Stimulated activated effector memory CD8-positive, alpha-beta T cell treated with anti-CD3 and anti-CD28 coated beads, Interleukin-12 subunit alpha, Interleukin-12 subunit beta, amount 100 ng/mL, for 72 hours (primary cell): ENCODE measurements at places on chromosomes 4 and X.

- no peak for DNase-seq
Observed at GRCh38 chr4:581753-582361, 5.8 kb upstream of the TMEM271 start.

DNA sequence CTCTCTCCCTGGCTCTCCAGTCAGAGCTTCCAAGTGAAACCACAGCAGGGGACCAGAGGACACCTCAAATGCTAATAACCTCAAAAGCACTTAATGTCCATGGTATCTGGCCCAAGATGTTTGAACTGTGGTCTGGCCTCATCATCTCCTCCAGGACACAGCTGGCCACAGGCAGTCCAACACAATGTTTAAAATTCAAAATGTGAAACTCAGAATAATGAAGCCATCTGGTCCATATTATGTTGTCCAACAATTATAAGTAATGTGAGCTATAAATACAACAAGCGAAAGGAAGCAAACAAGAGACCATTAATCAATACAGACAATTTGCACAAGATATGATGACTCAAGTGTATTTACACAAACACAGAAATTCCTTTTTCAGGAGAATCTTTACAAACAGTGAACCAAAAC is 90.7 kb upstream of the S100G start:
- DNase-seq: no peak

- DNase-seq: no peak
Observed at GRCh38 chr4:55458164-55458563, 62.4 kb downstream of the TMEM165 start.

- no peak for DNase-seq
Observed at GRCh38 chr4:112982680-112983079, 66.8 kb upstream of the ANK2 start.

DNA sequence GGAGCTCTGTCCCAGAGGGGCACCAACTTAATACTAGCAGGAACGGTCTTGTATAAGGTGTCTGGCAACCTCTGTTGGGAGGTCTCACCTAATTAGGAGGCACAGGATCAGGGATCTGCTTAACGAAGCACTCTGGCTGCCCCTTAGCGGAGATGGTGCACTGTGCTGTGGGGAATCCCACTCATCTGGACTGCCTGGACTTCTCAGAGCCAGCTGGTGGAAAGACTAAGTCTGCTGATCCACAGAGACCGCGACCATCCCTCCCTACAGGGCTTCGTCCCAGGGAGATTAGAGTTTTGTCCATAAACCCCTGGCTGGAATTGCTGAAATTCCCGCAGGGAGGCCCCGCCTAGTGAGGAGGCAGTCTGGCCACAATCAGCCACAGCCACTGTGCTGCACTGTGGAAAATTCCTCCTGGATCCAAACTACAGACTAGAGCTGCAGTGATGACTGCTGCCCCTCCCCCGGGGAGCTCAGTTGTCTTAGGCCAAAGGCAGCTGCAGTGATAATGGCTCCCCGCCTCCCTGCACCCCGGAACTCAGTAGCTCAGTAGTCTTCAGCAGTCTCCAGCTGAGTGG is 22.0 kb upstream of the ZCCHC4 start:
- DNase-seq: no peak

DNA sequence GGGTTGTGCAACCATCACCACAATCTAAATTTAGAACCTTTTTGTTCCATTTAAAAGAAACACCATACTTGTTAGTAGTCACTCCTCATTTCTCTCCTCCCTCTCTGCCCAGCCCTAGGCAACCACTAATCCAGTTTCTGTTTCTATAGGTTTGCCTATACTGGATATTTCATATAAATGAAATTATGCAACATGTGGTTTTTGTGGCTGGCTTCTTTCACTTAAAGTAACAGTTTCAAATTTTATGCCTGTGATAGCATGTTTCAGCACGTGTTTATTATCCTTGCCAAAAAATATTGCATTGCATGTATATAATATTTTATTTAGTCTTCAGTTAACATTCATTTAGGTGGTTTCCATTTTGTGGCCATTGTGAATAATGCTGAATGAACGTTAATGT is 437.6 kb downstream of the IL1RAPL1 start:
- DNase-seq: no peak

GRCh38 chr4:73275318-73275654 is 16.7 kb upstream of the ANKRD17 start:
- no peak for DNase-seq

DNA sequence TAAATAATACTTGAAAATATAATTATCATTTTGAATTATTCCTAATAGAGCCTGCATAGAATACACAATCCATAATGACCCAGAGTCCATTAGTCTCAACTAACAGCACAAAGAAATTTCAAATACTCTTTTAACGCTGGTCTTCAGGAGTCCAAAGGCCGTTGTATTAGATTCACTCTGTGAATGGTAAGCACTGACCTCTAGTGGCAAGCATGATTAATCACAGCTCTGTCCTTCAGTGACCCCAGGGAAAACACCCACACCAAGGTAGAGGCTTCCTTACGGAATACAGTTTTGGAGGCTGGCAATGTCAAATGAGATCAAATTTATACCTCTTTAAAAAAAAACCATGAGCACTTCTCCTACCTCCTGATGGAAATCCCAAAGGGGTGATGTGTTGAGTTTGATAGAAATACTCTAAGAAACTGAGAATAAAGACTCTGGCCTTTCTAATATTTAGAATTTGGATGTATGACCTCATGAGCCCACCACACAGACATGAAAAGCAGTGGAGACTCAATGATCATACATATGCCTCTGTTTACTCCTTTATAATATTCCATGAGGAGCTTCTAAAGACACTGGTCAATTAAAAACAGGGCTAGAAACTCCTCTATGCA is 147.2 kb upstream of the DKK2 start:
- DNase-seq: no peak

- DNase-seq: no peak
Observed at GRCh38 chr4:54677416-54677815, 19.7 kb downstream of the KIT start.

DNA sequence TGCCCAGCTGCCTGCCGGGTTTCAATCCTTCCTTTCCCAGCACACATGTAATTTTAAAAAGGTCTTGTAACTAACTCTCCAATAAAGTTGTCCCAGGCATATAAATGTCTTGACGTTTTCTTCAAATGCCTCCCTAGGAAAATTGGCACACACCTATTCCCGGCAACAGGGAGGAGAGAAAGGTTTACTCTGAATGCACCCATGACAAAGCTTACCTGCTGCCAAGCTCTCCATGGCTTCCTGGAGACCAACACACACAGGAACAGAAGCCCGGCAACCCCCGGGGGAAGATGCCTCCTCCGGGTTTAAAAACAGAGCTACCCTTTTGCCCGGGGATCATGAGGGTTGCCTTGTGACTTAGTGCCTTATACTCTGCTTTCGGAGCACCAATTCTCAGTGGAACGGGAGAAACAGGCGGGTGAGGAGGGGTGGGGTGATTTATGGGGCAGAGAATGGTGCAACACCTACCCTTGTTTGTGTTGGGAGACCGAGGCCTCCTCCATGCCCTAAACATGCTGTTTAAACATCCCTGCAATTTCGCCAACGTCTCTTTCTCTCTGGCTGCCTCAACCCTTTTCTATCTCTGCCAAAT is 4.8 kb upstream of the GYG2 start:
- DNase-seq: no peak

DNA sequence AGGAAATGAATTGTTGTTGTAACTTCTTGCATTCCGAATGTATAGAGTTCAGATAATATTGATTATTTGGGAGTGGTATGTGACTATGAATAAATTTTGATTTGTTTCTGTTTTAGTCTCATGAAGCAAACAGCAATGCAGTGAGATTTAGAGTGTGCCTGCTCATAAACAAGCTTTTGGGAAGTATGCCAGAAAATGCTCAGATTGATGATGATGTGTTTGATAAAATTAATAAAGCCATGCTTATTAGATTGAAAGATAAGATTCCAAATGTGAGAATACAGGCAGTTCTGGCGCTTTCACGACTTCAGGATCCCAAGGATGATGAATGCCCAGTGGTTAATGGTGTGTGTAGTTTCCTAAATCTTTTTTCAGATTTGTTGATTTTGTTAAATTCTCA is 2.0 kb downstream of the NCAPG start:
- no peak for DNase-seq

- DNase-seq: no peak
Observed at GRCh38 chrX:23854122-23854521, 53.6 kb downstream of the APOO start.

DNA sequence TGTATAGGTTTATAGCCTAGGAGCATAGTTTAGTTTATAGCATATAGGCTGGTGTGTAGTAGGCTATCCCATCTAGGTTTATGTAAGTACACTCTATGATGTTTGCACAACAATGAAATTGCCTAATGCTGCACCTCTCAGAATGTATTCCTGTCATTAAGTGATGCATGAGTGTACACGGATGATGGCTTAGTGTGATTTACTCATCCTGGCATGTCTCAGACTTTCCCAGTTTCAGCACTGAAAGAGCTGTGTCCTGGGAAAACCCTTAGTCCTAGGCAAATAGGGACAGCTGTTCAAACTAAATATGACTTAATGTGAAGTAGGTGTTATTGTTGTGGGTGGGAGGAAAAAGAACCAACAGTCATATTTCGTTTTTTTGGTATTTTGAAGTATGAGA is 264.9 kb upstream of the MAGEB18 start:
- DNase-seq: no peak

- no peak for DNase-seq
Observed at GRCh38 chr4:184988611-184989010, 29.7 kb upstream of the HELT start.

DNA sequence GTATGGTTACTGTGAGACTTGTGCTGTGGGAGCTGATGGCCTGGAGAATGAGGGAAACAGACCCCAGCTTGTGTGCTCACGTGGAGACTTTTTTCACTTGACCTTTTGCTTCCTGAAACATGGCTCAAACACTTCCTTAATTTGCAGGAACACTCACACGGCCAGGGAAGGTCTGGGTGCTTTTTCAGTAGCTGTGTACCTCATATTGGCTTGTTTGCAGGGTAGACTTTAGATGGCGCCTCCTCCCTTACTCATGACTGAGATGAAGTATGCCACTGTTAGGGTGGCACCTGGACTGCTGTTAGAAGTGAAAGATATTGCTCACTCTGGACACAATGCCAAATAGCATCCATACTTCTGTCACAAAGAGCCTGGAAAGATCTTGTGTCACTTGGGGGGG is 75.7 kb upstream of the WDR1 start:
- no peak for DNase-seq

DNA sequence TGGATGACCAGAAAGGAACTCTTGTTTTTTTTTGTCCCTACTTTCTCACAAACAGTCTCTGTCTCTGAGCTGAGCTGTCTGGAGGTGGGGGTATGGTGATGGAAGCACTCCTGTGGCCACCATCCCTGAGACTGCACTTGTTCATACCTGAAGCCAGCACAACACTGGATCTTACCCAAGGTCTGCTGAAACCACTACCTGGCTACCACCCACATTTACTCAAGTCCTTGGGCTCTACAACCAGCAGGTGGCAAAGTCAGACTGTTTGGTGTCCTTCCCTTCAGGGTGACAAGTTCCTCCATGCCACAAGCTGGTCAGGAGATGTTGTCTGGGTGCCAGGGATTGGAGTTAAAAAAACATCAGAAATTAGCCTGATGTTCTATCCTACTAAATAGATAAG is 89.7 kb downstream of the NEXMIF start:
- DNase-seq: no peak

DNA sequence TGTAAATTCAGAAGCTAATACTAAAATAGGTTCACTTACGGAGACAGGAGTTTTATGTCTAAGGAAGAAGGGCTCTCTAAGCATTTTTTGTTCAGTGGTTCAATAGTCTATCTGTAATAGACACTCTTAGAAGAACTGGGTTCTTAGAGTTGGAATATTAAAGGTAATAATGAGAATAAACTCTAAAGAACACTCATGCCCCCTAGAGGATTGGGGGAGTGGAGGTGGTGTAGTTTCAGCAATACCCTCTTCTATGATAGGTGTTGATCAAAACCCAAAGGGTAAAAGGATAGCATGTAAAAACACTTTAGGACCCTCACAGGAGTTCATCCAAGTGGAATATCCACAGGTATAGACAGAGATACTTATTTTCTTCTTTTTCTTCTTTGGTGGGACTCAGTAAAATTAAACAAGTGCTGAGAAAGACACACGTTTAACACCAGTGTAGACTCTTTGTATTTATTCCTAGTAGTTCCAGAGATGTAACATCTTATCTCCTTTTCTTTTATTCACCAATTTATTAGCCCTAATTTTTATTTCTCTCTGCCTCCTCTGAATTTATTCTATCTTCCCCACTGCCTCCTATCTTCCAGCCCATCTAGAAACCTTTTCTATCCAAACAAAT is 25.7 kb upstream of the MND1 start:
- DNase-seq: no peak

- no peak for DNase-seq
Observed at GRCh38 chr4:41146716-41147506, 67.4 kb downstream of the APBB2 start.

DNA sequence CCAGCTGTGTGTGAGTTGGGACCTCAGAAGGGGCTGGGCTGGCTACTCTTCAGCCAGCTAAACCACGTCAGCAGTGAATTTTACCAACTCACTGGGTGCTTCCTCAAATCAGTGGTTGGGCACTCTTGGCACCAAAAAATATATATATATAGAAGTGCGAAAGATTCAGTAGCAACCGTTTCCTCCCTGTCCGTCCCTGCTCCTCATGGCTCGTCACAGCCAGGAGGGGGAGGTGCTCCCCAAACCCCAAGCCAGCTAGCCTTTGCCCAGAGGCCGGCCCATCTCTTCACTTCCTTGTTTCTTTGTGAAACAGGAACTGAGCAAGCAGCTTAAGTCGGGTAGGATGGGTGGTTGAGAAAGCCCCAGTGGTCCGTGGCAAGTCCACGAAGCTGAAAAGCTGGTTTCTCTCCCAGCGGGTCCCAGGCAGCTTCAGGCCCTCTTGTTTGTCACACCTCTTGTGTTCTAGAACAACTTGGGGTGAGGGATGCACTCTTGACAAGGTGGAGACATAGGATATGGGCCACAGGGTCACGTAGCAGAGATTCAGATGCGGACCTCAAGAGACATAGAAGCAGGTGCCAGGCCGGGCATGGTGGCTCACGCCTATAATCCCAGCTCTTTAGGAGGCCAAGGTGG is 6.8 kb upstream of the SASH3 start:
- no peak for DNase-seq

- DNase-seq: no peak
Observed at GRCh38 chr4:102007959-102008425, 217.5 kb downstream of the BANK1 start.
